ENCODE measurements at places on chromosomes 12 and 14. TPM values are rescaled to one million over a fixed set of nuclear protein-coding genes. Genes with fewer than 3 reads are reported as not detected.

GRCh38 chr12:14774906-14775635, 28.2 kb downstream of the WBP11 start:
- no peak for DNase-seq

GRCh38 chr12:106956048-106956578, 406 bp downstream of the TMEM263 start:
- DNase-seq = no peak

The MEG3 gene
- total RNA-seq = 530 TPM

The TCL1B gene
- not detected for total RNA-seq

GRCh38 chr14:64768401-64769095, 64.3 kb downstream of the PLEKHG3 start:
- DNase-seq = no peak

GRCh38 chr12:107736914-107737313, 24.0 kb downstream of the PRDM4 start:
- DNase-seq = no peak

- DNase-seq = no peak
Observed at GRCh38 chr12:102781117-102781516, 135.9 kb downstream of the PAH start.

The CCDC197 gene
- total RNA-seq = not detected

DNA sequence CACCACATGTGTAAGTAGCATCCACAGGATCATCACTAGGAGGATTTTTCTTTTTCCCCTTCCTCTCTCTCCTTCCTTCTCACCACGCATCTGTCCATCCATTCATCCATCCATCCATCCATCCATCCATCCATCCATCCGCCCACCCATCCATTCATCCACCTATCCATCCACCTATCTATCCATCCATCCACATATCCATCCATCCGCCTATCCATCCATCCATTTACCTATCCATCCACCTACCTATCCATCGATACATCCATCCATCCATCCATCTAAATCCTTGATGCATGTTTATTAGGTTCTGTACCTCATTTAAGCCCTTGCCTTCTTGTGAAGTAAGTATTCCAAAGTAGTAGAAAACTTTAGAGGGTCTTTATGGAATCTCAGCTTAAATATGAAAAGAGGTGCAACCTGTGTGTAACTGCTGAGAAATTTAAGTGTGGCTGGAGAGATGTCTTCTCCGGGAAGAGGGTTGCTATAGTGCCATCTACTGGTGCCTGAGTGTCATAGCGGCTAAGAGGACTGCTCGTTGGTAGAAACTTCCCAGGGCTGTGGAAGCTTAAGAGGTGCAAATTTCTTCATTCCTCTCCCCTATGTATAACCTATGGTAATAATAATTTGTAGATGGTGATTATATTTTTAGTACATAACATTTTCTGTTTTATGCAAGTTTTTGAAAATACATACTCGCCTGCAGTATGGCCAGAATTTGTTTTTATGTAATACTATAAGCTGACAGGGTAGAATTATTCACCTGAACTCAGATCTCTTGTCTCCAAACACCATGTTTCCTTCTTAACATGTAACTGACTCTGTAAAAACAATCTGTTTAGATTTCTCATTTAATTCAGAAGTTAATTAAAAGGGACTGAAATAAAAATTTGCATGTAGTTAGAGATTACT, 46.0 kb downstream of the MYO1H start:
- DNase-seq = no peak

- DNase-seq = no peak
Observed at GRCh38 chr12:50078281-50078680, 6.9 kb upstream of the SMARCD1 start.

- DNase-seq = peak; percentile 14
Observed at GRCh38 chr12:1691123-1692007, 495 bp downstream of the ADIPOR2 start.

DNA sequence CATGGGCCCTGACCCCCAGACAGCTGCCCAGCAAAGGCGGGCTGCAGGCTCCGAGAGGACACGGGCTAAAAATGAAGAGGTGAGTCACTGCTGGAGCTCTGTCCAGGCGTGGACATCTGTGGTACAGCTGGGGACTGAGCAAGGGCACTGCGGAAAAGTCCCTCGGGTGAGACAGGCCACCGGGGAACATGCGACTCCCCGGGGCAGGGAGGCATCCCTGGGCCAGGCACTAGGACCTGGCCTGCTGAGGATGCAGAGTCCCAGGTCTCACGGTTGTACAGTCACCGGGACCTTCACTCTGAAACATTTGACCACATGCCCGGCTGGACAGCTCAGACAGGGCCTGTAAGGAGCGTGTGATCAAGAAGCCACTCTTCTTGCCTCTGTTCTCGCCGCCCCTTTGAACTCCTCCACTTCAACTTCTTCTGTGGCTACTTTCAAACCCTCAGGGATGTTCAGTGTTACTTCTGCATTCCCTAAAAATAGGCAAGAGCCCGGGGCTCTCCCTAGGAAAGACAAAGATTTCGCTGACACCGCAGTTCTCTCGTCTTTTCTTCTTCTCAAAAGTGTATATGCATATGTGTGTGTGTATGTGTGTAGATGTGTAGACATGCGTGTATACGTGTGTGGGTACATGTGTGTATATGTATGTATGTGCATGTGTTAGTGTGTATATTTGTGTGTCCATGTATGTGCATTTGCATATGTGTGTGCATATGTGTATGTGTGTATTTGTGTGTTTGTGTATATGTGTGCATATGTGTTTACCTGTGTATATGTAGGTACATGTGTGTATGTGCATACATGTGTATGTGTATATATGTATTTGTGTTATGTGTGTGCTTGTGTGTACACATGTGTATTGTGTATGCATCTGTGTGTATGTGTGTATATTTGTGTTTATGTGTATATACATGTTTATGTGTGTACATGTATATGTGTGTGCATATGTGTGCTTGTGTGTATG, 5.0 kb upstream of the RFLNA start:
- DNase-seq = no peak

- no peak for DNase-seq
Observed at GRCh38 chr12:102756530-102756929, 160.5 kb downstream of the PAH start.

GRCh38 chr12:77745624-77746023, 85.1 kb upstream of the NAV3 start:
- DNase-seq = no peak

DNA sequence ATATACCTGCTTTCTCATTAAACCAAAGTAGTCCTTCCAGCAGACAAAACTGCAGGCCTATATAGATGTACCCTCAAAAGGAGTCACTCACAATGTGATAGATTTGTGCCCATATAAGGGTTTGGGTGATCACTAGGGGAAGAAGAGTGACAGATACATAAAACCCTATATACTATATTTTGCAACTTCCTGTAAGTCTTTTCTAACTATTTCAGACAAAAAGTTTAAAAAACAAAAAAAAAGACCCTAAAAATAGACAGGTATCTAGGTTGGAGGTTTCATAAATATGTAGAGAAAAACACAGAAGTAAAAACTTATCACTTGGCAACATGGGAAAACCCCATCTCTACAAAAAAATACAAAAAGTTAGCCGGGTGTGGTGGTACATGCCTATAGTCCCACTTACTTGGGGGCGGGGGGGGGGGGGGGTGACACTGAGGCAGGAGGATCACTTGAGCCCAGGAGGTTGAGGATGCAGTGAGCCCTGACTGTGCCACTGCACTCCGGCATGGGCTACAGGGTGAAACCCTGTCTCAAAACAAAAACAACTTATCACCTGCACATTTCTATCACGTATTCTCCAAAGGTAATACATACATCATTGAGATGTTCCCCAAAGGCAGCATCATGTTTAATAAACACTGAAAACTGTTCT, 2.9 kb downstream of the VCPKMT start:
- no peak for DNase-seq

DNA sequence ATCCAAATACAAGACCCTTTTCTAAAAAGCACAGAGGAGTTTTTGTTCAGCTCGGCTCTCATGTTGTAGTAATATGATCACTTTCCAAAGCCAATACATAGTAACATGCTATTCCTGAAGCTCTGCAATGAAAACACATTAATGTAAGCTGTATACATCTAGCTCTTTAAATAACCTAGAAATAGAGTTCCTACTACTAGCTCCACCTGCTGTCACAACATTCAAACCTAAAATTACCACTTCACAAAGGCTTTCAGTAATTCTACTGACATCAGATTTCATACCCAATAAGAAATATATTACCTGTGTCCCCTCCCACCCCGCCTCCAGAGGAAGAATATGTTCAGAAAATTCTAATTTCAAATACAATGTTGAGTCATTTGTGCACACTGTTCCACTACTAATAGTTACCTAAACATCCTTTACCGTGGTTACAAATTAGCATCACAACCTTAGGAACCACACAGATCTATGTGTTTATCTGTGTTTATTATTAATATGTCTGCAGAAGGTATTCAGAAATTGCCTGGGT, 17.8 kb downstream of the EFCAB11 start:
- DNase-seq = no peak

- no peak for DNase-seq
Observed at GRCh38 chr14:76653875-76654572, 107.2 kb upstream of the VASH1 start.

GRCh38 chr12:116882742-116883141, 1.5 kb upstream of the HRK start:
- no peak for DNase-seq

GRCh38 chr14:72094844-72095582, 162.8 kb downstream of the RGS6 start:
- no peak for DNase-seq

- no peak for DNase-seq
Observed at GRCh38 chr12:57001448-57001906, 4.9 kb downstream of the ZBTB39 start.

DNA sequence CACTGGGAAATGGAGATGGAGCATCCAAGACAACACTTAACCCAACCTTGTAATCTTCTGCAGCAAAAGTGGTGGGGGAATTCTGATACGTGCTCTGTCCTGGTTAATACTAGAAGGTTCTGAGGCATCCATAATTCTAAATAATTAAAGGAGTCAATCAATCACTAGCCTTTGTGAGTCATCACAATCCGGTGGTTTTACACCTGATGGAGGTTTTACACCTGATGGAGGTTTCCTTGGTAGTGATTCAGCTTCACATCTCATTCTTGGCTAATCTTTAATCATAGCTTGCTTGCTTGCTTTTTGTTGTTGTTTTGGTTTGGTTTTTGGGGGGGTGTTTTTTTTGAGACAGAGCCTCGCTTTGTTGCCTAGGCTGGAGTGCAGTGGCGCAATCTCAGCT, 343.4 kb downstream of the DPF3 start:
- no peak for DNase-seq

DNA sequence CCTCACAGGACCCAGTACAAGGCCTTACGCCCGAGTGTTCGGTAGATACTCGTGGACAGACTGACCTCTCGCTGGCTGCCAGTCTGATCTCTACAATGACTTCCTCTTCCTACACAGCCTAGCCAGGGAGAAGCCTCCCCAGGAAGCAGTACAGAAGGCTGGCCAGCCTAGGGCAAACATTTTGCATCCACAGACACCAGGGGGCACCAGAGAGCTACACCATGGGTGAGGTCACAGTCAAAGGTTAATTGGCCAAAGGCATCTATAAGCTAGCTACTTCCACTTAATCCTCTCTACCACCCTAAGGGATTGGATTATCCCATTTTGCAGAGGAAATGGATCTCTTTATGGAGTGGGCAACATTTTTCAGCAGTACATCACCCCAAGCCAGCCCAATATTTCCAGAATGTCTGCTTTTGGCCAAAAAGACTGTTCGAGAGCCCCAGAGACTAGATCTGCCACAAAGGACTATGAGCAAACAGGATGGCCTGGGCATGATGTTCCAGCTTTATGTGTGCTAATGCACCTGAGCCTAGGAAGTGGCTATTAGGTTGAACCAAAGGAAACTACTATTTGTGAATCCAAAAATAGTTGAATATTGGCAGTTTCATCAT, 14.6 kb upstream of the PNMA1 start:
- no peak for DNase-seq

GRCh38 chr14:90611936-90612335, 204.3 kb downstream of the TTC7B start:
- DNase-seq = no peak

GRCh38 chr14:55157080-55157479, 28.0 kb downstream of the LGALS3 start:
- no peak for DNase-seq

The GUCY2C gene
- not detected for total RNA-seq

GRCh38 chr12:67759829-67760228, 111.3 kb downstream of the DYRK2 start:
- DNase-seq = no peak

DNA sequence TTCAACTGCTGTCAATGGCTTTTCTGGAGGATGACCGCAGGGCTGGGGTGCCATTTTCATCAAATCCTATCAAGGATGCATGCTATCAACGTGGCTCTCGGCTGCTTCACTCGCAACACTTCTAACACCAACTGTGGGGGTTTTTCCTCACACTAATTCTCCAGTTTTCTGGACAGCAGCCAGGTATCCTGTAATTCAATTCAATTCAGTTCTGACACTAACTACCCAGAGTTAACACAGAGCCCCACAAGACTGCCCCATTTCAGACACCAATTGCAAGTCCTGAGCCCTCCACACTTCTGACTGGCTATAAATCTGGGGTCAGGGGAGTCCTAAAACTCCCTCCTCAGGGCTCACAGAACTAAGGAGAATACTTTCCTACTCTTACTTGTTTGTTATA, 55.3 kb upstream of the TMCC3 start:
- DNase-seq = no peak

DNA sequence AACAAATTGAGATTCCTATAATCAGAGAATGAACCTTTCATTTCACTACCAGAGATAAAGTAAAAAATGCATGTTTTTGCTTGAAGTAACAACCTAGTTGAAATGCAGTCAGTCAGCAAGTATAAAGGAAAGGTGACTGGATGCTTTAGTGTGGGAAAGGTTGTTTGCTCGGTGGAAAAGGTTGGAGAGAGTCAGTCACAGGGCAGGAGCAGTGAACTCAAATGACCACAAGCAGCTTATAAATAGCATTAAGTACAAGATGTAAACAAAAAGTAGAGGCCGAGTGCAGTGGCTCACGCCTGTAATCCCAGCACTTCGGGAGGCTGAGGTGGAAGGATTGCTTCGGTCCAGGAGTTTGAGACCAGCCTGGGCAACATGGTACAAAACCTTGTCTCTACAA, 98.1 kb upstream of the FGD4 start:
- no peak for DNase-seq

DNA sequence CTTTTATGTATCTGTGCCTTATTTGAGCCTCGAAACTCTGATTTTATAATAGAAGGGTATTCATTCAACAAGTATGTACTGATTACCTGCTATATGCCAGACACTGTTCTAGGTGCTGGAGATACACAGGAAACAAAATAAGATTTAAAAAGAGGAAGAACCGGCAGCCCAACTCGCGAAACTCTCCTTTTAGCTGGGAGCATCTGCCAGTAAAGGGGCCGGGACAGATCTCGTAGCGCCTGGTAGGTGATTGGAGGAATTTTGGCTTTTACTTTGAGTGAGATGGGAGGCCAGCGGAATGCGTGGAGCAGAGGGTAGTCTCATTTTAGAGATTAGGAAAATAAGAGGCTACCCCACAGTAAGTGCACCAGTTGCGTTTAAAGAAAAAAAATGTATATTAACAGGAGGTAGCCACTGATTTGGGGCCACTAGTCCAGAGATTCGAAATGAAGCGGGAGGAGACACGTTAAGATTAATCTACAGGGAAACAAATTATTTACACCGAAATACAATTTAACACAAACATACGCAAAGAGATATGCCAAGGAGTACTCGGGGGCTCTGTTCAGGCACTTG, 520 bp upstream of the MON2 start:
- peak; percentile 17 for DNase-seq
